ENCODE measurements at places on chromosomes 12 and 14. TPM values are rescaled to one million over a fixed set of nuclear protein-coding genes. Genes with fewer than 3 reads are reported as not detected.

DNA sequence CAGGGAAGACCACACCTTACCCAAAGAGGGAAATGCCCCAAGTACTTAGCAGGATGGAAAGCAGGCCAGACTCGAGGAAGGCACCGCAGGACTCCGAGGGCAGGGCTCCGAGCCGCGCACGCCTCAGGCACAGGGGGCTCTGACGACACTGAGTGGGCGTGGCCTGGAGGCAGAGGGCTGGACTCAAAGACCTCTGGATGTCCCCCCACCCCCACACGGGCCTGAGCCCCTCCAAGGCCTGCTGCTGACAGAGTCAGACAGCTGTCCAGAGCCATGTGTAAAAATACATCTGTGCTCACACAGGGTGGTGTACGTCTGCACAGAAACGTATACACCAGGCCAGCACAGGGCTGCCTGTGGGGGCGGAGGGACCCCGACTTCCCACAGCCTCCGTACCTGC is 1.4 kb downstream of the AKT1 start:
- H3K4me3 ChIP-seq, result peak overlapping the region; percentile 86
- peaks cover 72% of the 10 kb centered on the region for H3K4me1 ChIP-seq

DNA sequence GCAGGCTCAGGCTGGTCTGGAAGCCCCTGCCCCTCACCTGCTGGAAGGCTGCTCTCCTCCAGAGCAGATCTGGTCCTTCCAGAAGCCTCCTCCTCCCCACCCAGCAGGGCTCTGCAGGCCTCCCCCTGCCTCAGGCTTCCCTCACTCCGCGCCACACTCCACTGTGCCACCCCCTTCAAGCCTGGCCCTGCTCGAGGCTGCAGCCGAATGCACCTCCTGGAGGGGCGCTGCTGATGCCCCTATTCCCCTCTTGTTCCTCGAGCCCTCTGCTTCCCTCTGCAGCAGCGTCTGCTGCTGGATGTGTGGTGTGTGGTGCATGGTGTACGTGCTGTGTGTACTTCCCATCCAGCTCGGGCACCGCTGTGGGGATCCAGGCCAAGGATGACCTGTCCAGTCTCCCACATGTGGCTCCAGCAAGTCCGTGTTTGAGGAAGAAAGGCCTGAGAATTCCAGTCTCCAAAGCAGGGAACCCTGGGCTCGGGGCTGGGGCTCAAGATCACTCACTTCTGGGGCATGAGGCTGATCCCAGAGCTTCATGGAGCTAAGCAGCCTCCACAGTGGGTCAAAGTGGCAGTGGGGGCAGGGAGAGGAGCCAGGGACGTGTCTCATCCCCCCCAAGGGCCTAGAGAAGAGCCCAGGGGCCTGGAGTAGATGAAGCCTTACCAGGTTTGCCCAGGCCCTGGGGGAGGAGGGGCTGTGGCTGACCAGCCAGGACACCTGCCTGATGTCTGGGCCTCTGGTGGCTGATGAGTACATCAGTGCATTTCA is 136.0 kb upstream of the C14orf180 start:
- peaks cover 23% of the 10 kb centered on the region for H3K27me3 ChIP-seq
- no peaks in the 10 kb centered on the region for H3K36me3 ChIP-seq
- no peaks in the 10 kb centered on the region for H3K4me1 ChIP-seq
- DNase-seq, result no peak

DNA sequence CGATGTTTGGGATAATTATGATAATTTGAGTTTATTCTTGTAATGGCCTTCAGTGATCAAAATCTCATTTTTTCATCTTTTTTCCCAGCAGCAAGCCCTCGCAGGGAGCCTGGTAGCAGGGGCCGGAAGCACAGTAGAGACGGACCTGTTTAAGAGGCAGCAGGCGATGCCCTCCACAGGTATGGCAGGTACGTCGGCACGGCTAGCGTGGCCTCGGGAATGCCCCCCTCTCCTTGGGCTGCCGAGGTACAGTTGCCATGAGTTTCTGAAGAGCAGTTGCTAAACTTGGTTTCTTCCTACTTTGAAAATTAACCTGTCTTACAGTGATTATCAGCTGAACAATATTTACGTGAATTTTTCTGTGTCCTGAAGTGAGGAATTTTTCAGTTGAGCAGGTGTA is 29.9 kb downstream of the EP400 start:
- no peak overlapping the region for H3K27ac ChIP-seq
- H3K4me3 ChIP-seq, result no peak overlapping the region
- H3K4me1 ChIP-seq, result peaks cover 5% of the 10 kb centered on the region
- H3K36me3 ChIP-seq, result peaks cover 66% of the 10 kb centered on the region
- DNase-seq, result no peak
- H3K27me3 ChIP-seq, result no peaks in the 10 kb centered on the region

DNA sequence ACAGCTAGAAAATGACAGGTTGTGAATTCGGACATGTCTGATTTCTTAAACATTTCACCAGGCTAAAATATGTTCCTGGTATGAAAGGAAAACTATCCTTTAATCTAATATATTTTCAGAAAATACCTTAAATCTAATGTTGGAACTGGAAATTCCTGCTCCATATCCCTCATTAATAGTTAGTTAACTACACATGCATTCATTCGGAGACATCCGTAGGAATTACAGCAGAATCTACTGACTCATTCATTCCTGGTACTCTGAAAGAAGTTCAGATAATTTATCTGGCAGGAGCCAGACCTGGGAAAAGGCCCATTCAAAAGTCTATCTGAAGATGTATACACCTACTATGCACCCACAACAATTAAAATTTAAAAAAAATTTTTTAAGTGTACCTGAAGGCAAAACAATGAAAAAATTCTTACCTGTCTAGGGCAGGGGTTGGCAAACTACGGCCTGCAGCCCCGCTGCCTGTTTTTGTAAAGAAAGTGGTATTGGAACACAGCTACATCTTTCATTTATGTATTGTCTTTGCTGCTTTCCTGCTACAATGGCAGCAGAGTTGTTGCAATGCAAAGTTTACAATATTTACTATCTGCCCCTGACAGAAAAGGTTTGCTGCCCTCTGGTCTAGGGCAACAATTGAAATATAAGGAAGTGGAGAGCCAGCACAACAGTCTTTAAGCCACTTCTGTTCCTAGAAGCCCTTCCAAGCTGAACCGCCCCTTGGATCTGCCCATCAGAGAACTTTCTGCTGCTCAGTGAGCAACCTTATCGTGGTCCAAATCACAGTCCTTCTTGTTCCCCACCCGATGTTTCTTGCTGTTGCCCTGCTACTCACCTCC is 17.9 kb upstream of the NFYB start:
- no peak for DNase-seq
- no peaks in the 10 kb centered on the region for H3K36me3 ChIP-seq
- H3K27me3 ChIP-seq, result no peaks in the 10 kb centered on the region
- H3K27ac ChIP-seq, result no peak overlapping the region

DNA sequence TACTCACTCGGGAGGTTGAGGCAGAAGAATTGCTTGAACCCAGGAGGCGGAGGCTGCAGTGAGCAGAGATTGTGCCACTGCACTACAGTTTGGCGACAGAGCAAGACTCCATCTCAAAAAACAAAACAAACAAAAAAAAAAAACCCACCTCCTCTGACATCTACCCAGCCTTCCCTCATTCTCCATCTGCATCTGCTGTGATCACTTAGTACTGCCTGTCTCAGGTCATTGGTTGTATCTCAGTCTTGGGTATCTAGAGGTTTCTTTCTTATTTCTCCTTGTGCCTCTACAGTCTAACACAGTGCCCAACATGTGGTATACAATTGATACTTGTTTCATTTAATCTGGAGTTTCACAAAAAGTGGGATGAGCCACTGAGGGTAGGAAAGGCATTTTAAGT is 5.3 kb downstream of the LTBP2 start:
- no peak for DNase-seq
- H3K27ac ChIP-seq, result no peak overlapping the region
- no peaks in the 10 kb centered on the region for H3K36me3 ChIP-seq
- peaks cover 10% of the 10 kb centered on the region for H3K27me3 ChIP-seq

GRCh38 chr12:29204521-29204920 is 55.4 kb downstream of the FAR2 start:
- no peaks in the 10 kb centered on the region for H3K36me3 ChIP-seq
- DNase-seq, result no peak
- H3K27me3 ChIP-seq, result no peaks in the 10 kb centered on the region
- H3K4me3 ChIP-seq, result no peak overlapping the region
- H3K4me1 ChIP-seq, result no peaks in the 10 kb centered on the region

DNA sequence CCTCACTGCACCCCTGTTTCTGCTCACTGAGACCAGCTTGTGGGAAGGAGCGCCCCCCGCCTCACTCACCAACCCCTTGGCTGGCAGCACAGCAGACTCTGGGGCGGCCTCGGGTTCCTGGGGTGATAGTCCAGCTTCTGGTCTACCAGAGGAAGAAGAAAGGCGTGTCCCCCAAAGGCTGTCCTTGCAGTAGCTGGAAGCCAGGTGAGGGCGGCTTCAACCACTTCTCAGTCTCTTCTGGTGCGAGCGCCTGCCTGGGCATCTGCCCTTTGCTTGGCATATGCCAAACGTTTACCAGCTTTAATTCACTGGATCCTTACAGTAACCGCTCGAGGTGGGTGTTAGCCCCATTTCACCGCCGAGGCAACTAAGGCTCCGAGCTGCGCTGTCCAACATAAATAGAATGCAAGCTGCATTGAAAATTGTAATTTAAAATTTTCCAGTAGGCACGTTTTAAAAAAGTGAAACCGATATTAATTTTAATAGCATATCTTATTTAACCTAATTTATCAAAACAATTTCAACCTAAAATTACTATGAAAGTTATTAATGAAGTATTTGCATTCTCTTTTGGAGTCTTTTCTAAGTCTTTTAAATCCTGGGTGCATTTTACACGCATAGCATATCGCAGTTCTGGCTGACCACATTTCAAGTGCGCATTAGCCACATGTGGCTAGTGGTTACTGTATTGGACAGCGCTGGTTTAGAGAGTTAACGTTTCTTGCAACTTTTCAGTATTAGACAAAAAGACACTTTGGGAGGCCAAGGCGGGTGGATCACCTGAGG is 872 bp downstream of the FAM177A1 start:
- peak; percentile 39 for DNase-seq
- H3K36me3 ChIP-seq, result no peaks in the 10 kb centered on the region
- peak overlapping the region; percentile 77 for H3K4me3 ChIP-seq
- peak overlapping the region; percentile 98 for H3K27ac ChIP-seq
- peaks cover 52% of the 10 kb centered on the region for H3K4me1 ChIP-seq

DNA sequence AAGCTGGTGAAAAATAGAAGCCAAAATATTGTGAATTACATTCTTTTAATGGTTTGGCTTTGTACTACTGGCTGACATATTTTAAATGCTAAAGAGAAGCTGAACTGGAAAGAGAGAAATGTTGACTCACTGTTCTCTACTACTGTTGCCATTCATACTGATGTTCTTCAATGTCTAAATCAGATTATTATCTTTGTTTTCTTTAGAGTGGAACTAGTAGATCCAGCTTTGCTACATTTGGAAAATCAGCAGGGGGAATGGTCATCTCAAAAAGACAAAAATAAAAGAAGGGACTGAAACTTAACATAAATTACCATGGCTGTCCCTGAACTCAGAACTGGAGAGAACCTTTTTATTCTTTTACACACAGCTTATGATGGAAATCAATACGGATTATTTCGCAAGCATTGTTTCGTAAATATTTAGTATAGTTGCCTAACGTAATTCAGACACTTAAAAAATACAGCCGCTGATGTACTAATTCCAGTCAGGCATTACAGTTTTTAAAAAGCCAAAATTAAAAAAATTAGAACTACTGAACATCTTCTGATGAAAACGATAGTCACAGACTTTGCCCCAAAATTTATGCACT is 76.3 kb upstream of the OTX2 start:
- DNase-seq, result no peak
- H3K27me3 ChIP-seq, result peaks cover 3% of the 10 kb centered on the region
- H3K27ac ChIP-seq, result no peak overlapping the region
- no peaks in the 10 kb centered on the region for H3K4me1 ChIP-seq
- H3K4me3 ChIP-seq, result no peak overlapping the region

DNA sequence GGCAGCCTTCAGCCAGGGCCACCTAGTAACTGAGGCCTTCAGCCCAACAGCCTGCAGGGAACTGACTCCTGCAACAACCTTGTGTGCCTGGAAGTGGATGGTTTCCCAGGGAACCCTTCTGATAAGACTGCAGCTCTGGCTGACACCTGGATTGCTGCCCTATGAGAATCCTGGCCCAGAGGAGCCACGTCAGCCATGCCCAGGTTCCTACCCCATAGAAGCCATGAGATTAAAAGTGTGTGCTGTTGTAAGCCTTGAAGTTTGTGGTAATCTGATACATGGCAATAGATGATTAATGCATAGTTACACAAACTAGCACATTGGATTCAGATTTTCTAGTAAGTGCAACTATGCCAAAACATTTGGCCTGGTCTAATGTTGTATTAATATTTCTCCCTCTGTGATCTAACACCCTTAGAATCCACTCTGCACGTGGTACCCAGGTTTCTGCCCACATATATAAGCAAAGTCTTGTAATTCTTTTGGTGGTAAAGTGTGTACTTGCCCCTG is 64.8 kb upstream of the BEGAIN start:
- H3K4me1 ChIP-seq, result no peaks in the 10 kb centered on the region
- H3K4me3 ChIP-seq, result no peak overlapping the region
- DNase-seq, result no peak
- no peaks in the 10 kb centered on the region for H3K36me3 ChIP-seq
- peaks cover 41% of the 10 kb centered on the region for H3K27me3 ChIP-seq

DNA sequence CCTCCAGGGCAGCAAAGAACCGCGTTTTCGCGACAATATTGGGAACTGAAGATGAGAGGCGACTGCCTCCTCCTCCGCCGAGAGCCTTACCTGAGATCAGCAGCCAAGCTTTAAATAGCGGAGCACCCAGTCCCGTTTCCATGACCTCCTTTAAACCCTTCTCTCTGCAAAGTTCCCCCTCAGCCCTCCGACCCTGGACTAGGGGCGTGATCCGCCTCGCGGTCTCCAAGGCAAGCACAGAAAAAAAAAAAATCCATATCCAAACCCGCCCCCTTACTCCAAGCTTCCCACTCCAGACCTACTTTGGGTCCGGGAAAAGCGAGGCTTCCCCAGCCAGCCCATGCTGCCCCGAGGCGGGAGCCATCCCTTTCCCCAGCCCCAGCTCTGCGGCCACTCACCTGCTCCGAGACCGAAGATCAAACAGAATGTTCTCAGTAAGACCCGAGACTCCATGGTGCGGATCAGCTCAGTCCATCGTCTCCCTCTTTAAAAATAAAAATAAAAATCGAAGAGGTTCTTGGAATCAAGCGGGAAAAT is 630 bp downstream of the NELL2 start:
- H3K27ac ChIP-seq, result no peak overlapping the region
- peaks cover 7% of the 10 kb centered on the region for H3K4me1 ChIP-seq
- no peaks in the 10 kb centered on the region for H3K36me3 ChIP-seq

GRCh38 chr12:12230275-12230674 is 36.6 kb downstream of the LRP6 start:
- no peaks in the 10 kb centered on the region for H3K36me3 ChIP-seq
- H3K4me1 ChIP-seq, result peaks cover 11% of the 10 kb centered on the region
- H3K4me3 ChIP-seq, result no peak overlapping the region

DNA sequence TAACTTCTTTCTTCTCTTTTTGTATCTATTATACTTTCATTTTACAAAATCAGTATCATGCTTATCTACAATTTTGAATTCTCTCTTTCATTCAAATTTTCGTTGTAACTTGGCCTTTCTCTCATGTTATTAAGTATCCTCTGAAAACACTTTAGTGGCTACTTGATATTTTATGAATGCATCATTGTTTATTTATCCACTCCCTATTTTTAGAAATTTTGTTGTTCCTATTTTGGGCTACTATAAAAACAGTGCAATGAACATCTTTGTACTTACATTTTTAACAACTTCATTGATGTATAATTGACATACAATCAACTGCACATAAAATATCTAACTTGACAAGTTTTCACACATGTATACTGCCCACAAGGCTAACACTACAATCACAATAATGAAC is 44.0 kb upstream of the AMIGO2 start:
- no peak overlapping the region for H3K4me3 ChIP-seq
- H3K4me1 ChIP-seq, result no peaks in the 10 kb centered on the region
- no peaks in the 10 kb centered on the region for H3K36me3 ChIP-seq
- DNase-seq, result no peak
- no peaks in the 10 kb centered on the region for H3K27me3 ChIP-seq

The PLEKHH1 gene
- total RNA-seq, result 2.7 TPM

The CLEC6A gene
- total RNA-seq, result 0.42 TPM

The GUCY2C gene
- total RNA-seq, result not detected

The SOAT2 gene
- total RNA-seq, result not detected

All from left lung (tissue), 14 donors.